ENCODE measurements at places on chromosomes 1 and 21.

DNA sequence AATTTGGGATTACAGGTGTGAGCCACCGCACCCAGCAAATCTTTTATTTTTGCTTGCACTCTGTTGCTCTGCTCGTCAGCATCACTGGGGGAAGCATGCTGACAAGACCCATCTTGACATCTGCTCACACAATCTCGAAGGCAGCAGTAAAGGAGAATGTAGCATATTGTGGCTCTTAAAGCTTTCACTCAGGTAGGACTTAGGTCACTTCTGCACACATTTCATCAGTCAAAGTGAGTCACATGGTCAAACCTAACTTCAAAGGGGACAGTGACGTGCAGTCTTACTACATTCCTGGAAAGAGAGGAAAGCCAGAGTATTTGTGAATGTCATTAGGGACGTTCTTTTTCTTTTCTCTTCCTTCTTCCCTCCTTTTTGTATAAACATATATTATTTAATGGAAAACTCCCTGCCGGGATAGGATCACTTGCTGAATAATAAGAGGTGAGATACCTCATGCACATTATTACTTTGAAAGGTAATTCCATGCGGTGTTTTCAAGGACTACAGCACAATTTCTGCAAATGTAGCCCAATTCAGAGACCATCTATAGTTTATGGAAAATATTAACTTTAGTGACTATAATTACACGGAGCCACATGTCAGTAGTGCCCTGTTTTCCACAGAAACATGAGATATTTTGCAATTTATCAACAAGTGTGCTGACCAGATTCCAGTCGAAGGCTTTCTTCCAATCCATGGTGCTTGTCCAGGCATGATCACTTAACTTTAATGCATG is 19.3 kb upstream of the ACBD6 start:
- DNase-seq = no peak

GRCh38 chr21:37619464-37619974 is 252.9 kb downstream of the DYRK1A start:
- no peak for DNase-seq

- DNase-seq = no peak
Measured at GRCh38 chr1:42419126-42419821, 36.5 kb downstream of the ZMYND12 start.

GRCh38 chr1:215056584-215056983 is 26.0 kb upstream of the KCNK2 start:
- no peak for DNase-seq

DNA sequence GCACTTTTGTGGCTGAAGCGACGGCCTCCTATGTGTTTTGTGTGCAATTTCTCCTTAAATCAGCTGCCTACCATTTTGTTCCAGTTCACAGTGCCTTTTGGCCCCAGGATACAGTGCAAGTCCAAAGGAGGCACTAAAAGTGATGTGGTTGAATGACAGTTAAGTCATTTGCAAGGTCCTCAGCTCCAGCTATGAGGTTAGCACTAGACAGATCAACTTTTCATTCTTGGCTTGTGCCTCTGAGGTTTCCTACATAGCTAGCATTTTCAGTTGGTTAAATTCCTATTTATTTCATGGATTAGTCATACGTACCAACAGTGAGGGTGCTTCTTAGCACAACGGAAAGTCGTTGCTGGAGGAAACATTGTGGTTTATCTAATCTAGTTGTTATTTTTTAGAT is 59.3 kb upstream of the NTPCR start:
- DNase-seq = no peak

DNA sequence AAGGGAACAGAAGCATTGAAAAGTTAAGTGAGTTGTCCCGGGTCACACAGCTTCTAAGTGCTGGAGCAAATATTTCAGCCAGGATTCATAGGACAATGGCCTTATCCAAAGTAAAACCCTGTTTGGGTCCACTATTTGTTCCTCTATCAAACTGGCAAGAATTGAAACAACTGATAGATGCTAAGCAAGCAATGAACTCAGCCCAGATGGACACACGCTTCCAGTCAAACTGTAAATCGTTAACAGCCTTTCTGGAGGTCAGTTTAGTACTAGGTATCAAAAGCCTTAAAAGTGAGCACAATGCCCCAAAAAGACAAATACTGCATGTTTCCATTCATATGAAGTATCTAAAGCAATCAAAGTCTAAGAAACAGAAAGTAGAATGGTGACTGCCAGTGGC is 779 bp upstream of the SVBP start:
- no peak for DNase-seq

DNA sequence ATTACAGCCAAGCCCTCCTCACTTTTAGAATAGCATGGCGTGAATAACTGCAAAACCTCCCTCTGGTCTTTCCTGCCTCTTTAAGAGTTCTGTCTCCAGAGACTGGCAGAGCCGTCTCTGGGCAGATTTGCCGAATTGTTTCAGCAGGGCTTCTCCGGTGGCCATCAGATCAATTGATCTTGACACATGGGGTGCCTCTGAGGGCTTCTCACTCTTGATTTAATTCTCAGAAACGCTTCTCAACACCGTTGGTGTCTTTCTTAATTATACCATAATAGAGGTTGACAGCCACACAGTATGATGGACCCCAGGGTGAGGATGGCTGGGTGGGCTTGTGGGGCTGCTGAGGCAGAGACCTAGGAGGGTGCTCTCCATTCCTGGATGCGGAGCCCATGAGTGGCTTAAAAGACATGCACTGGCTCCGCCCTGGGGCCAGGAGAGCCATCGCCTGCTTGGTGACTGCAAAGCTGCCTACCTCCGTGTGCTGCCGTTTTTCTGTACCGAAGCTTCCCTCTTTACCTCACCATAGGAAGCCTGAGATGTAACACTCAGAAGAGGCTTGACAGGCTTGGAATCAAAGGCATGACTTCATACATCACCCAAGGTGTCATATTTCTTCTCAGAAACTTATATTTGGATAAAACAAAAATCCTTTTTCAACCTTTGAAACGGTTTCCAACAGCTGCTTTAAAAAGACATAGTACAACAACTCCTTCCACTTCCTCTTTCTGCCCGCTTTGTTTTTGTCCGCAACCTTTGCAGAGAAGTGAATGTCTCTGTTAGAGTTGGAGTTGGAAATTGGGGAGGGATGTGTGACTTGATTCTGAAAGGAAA is 82.9 kb downstream of the GALNT2 start:
- DNase-seq = no peak

DNA sequence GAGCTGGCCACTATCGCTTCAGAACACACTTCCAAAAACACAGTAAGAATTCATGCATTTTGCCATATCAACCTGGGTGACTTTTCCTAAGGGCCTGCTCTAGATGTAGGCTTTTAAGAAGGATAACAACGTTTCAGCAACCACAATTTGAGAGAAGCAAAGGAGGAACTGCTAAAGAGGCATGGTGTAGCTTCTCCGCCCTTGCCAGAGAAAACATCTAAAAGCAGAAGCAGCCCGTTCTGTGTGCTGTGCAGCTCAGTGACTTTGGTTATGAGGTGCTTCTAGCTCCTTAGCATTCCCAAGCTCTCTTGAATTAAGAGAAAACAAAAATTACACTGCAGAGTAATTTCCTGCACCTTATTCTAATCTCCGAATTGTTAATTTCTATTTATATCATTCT is 2.7 kb downstream of the PER3 start:
- no peak for DNase-seq

DNA sequence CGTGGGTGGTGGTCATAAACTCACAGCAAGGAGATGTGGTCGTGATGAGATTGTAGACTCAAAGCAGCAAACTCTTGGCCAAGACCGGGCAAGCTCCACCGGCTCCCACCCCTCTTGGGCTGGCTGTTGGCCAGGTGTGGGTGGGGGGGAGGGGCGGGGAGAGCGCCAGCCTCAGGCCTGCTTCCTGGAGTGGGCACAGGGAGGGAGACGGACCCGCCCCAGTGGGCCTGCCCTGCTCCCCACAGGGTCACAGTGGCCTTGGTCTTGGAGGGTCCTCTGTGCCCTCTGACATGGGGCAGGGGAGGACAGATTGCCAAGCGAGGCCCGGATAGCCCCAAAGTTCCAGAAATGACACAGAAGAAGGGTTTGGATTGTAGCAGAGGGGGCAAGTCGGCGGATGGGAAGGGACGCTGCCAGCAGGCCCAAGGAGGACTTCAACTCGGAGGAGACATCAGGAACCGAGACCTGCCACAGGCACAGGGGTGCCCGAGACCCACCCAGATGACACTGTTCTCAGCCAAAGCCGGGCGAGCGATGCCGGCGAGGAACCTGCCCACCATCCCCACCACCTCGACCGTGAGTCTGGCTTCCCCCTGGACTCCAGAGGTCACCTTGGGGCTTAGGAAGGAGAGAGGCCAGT is 85.4 kb upstream of the ACTRT2 start:
- no peak for DNase-seq

DNA sequence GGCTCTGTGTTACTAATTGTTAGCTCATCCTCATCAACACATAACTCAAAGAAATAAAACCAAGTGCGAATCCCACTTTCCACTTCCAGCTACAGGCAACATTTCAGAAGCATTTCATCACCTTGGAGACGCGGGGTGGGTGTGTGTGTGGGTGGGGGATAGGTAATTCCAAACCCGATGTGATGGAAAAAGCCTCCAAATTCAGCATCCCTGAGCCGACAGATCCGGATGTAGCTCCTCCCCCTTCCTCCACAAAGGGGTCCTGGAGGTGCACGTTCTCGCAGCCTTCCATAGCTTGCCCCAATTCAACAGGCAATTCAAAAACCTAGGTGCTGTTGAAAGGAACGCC is 486 bp downstream of the HSPA13 start:
- DNase-seq = peak; percentile 19

- no peak for DNase-seq
Measured at GRCh38 chr1:184052194-184052559, 647 bp downstream of the TSEN15 start.

- DNase-seq = no peak
Measured at GRCh38 chr1:94992863-94993563, 66.1 kb upstream of the CNN3 start.

DNA sequence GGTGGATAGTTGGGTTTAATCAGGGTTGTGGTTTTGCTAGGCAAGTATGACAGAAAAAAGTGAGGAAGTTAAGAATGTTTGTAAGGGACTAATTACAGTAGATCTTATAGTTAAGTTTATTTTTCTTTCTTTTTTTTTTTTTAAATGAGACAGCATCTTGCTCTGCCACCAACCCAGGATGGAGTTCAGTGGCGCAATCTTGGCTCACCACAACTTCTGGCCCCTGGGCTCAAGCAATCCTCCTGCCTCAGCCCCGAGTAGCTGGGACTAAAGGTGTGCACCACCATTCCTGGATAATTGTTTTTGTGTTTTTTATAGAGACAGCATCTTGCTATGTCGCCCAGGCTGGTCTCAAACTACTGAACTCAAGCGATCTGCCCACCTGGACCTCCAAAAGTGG is 41.7 kb downstream of the EYA3 start:
- DNase-seq = no peak

DNA sequence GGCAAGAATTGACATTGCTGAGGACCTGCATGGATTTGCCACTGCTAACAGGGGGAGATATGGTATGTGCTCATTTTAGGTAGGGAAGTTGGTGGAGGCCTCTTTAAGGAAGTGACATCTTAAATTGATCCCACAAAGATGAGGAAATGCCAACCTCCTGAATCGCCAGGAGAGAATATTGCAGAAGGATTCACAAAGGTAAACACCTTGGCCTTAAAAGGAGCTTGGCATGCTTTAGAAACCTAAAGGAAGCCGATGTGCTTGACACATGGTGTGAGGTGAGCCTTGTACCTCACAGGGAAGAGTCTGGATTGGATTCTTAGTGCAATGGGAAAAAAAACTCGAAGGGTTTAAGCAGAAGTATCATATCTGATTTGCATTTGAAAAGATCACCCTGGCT is 470.5 kb upstream of the DAB1 start:
- no peak for DNase-seq

DNA sequence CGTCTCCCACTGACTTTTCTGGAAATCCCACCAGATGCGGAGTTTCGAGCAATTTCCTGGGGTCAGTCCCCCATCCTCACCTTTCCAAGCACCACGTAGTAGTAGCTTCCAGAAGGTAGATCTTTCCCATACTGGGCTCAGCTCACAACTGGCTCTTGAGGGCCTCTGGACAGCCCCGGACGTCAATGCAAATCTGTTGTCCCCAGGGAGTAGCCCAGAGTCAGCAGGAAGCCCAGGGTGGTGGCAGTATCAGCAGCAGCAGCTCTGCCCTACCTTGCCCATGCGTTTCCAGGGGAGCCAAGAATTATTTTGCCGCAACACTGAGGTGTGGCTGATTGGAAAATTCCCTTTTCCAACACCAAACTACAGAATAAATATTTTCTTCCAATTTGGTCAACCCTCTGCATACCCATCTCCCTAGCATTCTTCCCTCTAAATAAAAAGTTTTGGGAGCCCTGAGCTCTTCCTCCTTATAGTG is 70.3 kb downstream of the CD46 start:
- DNase-seq = no peak

DNA sequence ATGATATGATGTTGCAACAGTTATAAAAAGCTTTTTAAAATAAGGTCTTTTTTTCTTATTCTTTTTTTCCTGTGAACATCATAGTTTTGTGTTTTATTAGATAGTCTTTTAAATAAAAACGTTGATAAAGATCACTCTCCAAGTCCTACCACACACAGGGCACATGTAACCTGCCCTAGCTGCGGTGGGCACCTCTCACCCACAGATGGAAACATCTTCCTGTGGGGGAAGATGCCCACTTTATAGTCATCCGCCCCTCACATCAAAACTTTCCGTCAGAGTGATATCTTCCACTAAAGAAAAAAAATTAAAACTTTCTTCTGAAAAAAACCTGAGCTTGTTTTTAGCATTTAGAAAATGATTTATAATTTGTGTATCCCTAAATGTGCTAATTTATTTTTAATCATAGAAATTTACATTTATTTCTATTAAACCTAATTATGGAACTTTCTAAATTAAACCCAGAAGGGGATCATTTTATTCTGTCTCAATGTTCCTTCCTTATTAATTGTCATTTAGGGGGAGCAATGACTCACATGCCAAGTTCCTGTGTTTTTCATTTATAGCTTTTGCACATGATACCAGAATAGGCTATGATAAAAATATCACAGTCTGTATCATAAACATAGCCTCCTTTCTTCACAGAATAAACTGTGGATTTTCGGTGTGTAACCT is 24.7 kb downstream of the TNFRSF9 start:
- DNase-seq = peak; percentile 41

DNA sequence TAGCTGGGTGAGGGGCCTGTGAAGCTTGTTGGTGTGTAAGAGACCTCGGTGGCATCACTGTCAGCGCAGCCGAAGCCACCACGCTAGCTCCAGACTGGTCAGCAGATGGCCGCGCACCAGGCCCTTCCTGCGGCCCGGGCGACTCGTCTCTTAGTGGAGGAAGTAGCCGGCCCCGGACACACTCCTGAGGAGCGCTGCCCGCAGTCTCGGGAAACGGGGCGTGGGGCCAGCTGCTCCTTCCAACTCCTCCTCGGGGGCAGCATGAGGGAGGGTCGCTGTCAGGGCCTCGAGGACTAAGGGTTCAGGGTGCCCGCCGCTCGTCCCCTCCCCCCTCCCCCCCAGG is 20.4 kb downstream of the H3-3A start:
- DNase-seq = no peak

DNA sequence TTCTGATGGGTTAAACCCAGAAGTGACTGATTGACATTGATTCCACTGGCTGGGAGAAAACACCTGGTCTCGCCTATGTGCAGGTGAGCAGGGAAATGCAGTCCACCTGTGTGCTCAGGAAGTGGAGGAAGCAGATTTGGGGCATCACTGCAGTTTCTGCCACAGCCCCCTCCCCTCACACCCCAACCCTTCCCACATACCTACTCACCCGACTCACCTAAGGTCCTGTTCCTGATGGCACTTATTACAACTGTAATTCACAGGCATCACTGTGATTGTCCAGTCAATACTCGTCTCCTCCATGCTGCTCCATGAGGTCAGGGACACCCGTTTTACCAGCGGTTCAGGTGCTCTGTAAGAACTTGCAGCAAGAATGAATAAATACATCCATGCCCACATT is 68.5 kb downstream of the PCP4 start:
- DNase-seq = no peak

- no peak for DNase-seq
Measured at GRCh38 chr21:34553151-34553952, 41.3 kb upstream of the KCNE1 start.
